ENCODE measurements at places on chromosomes 3 and 15.

GRCh38 chr15:91032919-91033803, 10.8 kb upstream of the VPS33B start:
- peak; percentile 35 for DNase-seq

DNA sequence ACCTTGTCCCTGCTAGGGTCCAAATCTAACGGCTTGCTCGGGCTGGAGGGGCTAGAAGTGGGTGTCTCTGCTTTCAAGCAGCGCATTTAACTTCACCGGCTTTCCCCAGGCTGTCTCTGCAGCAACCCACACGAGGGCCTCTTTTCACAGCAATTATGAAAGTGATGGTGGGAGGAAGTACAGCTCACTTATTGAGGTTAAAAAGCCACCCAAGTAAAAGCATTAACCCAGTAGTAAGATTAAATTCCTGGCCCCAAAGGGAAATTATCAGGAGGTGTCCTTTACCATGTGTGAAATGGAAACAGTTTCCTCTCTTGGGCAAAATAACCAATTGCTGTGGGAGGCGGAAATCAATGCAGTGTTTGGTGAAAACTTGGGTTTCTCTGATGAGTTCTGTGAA, 41.1 kb downstream of the NGRN start:
- DNase-seq, result no peak

DNA sequence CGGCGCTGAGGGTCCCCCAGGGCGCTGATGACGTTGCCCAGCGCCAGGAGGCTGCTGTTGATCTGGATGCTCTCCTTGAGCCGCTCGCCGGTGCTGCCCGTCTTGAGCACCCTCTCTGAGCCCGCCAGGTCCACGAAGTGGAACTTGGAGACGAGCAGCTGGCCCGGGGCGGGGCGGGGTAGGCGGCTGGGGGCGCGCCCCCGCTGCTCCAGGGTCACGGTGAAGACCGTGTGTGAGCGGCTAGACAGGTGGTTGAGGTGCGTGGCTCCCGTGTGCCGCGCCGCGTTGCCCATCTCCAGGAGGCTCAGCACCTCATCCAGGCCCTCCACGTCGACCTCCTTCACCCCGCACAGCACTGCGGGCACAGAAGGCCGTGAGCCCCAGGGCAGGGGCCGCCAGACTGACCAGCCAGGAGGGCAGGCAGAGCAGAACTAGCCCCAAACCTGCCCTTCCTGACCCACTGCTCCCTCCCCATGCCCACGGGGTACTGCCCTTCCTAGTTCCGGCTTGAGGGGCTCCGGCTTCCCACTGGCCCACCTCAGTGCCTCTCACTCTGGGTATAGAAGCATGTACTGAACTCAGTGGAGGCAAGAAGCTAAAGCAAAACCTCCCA, 6.1 kb downstream of the KIF7 start:
- DNase-seq, result no peak

DNA sequence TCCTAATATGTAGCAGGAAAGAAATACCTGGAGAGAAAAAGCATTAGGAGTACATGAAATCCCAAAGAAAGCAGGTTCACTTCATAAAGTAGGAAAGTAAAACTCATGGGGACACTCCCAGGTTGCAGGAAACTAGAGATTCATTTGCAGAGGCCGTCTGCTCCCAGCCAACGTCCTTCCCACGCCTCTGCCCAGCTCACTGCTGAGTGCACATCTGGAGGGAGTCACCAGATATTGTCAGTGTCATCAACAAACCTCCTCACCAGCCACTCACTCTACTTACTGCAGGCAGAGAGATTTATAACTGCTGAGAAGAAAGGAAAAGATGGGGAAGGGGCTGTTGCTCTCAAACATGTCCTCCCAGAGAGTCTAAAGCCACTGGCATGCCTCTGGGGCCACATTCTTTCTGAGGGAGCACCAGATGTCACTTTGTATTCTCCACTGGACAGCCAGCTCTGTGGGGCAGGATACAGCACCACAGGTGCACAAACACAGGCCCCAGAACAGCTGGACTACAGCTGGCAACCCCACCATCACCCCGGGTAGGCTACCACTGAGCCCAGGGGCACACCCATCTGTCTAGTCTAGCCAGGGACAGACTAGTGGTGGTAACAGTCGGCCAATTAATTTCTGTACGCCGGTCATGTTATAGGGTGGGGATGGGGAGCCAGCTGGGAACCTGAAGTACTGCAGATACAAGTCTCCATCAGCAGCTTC, 64.5 kb downstream of the NPTN start:
- DNase-seq, result no peak

All from GM06990 (cell line).